Activated naive CD8-positive, alpha-beta T cell treated with anti-CD3 and anti-CD28 coated beads for 36 hours (primary cell): ENCODE measurements at places on chromosomes 16 and 17.

DNA sequence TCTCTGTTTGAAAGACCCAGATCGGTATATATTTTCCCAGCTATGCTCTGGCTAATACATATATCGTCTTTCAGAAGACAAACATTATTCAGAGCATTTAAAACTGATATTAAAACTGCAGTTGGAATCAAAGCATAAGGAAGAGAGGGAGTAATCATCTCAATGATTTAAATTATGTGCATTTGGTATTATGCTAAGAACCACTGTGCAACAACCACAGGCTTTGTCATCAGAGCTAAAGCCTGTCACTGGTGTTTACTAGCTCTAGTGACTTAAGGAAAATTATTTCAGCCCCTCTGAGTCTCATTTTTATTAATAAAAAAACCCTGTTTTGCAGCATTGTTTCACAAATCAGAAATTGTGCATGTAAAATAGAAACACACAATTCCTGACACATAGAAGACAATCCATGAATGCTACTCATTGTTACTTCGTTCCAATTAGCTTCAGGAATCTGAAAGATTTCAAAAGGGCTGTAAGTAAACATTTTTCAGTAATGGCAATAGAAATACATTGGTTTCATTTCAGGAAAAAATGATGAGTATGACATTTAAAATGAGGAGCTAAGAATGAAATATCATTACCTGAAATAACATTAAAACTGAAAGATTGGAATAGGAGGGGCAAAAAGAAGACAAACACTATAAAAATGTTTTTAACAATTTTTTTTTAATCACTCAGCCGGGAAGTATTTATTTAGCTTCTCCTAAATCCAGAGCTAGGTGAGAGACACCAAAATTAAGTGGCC lies 136.5 kb upstream of the ADAMTS18 start:
- DNase-seq, result no peak

DNA sequence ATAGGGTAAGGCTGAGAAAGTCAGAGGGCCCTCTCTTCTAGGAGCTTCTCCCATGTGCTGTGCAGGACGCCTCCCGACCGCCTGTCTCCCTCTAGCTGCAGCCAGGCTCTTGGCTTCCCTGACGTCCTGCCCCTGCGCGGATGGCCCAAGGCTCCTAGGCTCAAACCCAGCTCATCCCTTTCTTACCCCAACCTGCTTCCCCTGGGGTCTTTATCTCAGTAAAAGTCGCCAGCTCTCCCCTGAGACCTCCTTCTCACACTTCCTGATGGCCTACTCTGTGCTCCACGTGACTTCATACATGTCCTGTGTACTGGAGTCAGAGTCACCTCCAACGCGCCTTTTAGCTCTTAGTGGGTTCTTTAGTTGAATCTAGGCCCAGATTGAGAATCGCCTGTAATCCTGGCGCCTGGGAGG lies 1.1 kb upstream of the ZNF747 start:
- peak; percentile 70 for DNase-seq

- DNase-seq, result no peak
Observed at GRCh38 chr16:48434653-48435317, 49.6 kb upstream of the SIAH1 start.

DNA sequence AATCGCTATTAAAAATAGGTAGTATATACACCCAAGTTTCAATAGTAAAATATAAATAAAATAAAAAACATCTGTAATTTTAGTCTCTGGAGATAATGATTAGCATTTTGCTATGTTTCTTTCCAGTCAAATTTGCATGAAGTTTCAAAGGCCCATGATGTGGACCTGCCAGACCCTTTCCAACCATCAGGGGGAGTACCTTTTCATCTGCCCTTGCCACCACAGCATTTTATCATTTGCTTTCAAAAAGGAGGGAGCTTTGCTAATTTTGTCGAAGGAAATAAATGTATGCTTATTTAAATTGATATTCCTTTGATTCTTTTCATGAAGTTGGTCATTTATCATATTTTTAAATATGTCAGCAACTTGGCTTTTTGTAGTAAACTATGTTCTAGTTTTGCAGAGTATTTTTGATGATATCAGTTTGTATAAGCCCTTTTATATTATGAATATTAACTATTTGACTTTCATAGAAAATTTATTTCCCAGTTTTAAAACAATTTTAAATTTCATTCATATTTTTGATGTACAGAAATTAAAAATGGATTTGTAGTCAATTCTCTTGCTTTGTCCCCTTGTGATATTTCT lies 115.2 kb upstream of the NETO2 start:
- DNase-seq, result no peak

- no peak for DNase-seq
Observed at GRCh38 chr16:88382491-88383400, at the start of gene ZNF469. ZNF469 (plus strand) TSS chr16:88382959; CDS start chr16:88427471, 44,512 bp downstream.

- no peak for DNase-seq
Observed at GRCh38 chr17:81276781-81277180, 18.3 kb downstream of the SLC38A10 start.

DNA sequence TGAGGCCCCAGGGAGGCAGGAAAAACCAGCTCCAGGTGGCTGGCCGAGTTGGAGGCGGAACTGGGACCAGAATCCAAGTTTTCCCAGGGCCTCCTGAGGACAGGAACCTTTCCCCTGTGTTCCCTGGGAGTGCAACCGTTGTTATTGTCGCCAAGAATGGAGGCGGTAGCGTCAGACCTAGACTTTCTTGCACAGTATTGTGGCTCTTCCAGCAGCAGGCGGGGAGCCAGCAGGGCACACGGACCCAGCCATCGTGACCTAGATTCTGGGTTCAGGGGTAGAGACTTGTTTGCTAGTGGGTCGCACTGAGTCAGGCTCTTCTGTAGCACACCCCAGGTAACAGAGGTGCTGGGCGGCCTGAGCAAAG lies 667 bp upstream of the KIF19 start:
- DNase-seq, result no peak

- DNase-seq, result no peak
Observed at GRCh38 chr17:43856141-43856540, 9.2 kb downstream of the CD300LG start.

- DNase-seq, result peak; percentile 55
Observed at GRCh38 chr16:87344931-87345631, 27.9 kb upstream of the C16orf95 start.

- DNase-seq, result no peak
Observed at GRCh38 chr17:61202564-61202963, 197.1 kb upstream of the TBX2 start.

- DNase-seq, result no peak
Observed at GRCh38 chr17:48352630-48353029, 77.4 kb downstream of the SKAP1 start.

DNA sequence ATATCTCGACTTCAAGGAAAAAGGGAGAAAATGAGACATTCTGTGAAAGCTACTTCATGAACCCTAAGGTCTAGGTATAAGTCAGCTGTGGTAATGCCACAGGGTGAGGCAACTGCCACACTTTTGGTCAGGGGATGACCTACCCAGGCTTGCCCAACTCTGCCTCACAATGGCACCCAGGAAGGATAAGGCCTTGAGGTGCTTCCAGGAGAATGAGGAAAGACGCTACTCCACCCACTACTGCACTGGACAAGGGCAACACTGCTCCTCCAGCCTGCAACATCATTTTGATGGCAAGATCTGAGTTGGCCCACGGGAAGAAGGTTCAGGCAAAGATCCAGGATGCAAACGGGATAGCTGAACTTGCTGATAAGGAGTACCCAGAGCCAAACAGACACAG lies 22.0 kb upstream of the GFOD2 start:
- DNase-seq, result no peak

- DNase-seq, result no peak
Observed at GRCh38 chr17:61157246-61157886, 242.3 kb upstream of the TBX2 start.

- DNase-seq, result no peak
Observed at GRCh38 chr16:89014403-89015230, 37.6 kb upstream of the CBFA2T3 start.

- DNase-seq, result peak; percentile 41
Observed at GRCh38 chr16:85002608-85003007, 8.7 kb downstream of the ZDHHC7 start.
